Activated naive CD4-positive, alpha-beta T cell treated with anti-CD3 and anti-CD28 coated beads for 36 hours (primary cell): ENCODE measurements at places on chromosomes 13 and 19. TPM values are rescaled to one million over a fixed set of nuclear protein-coding genes. Genes with fewer than 3 reads are reported as not detected.
A peak's percentile ranks its signal among the peaks of the same experiment; 100 is the strongest.

DNA sequence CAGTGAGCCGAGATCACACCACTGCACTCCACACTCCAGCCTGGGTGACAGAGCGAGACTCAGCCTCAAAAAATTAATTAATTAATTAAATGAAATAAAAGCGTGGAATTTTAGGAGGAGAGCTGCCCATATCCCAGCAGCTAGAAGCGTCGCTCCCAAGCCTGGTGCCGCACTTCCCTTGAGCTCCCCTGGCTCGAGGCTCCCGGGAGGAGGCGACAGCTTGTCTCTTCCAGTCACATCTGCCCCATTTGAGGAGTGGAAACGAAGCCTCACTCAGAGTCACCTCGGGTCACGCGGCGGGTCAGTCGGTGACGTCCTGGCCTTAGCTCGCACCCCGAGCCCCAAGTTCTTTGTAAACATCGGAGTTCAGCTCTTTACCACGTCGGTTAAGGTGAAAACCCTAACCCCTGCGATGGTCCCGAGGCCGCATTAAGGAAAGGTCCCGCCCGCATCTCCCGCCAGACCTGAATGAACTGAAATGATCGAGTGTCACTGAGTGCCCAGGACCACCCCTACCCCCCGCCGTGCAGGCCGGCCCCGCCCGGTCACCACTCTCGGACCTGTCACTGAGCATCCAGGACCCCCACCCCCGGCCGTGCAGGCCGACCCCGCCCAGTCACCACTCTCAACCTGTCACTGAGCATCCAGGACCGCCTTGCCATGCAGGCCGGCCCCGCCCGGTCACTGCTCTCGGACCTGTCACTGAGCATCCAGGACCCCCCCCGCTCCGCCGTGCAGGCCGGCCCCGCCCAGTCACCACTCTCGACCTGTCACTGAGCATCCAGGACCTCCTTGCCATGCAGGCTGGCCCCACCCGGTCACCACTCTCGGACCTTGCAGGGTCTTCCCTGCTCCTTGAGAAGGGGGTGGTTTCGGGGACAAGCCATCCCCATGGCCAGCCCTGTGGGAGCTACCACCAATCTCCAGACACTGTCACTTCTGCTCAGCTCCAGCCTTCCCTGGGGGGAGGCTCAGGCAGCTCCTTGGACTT lies 176.9 kb downstream of the KDM4B start:
- no peak for DNase-seq
- H3K36me3 ChIP-seq = peaks cover 11% of the 10 kb centered on the region

DNA sequence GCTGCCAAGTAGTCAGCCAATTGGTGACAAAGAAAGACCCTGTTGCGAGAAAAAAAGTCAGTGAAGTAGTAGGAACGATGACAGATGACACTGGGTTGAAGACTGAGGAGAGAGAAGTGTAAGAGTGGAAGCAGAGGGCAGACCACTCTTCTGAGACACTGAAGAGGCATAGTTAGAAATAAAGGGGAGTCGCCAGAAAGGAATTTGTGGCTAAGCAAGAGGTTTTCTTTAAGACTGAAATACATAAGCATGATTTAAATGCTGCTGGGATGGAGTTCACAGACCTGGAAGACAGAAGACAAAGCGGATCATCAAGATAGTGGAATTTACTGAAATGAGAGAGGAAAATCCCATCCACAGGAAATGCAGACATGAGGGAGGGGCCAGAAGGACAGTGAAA lies 56.2 kb upstream of the USPL1 start:
- H3K27me3 ChIP-seq = peaks cover 2% of the 10 kb centered on the region
- H3K27ac ChIP-seq = no peak overlapping the region
- no peaks in the 10 kb centered on the region for H3K36me3 ChIP-seq
- no peak for DNase-seq

- DNase-seq = no peak
- peaks cover 2% of the 10 kb centered on the region for H3K4me1 ChIP-seq
- no peaks in the 10 kb centered on the region for H3K27me3 ChIP-seq
- H3K27ac ChIP-seq = no peak overlapping the region
- peaks cover 13% of the 10 kb centered on the region for H3K36me3 ChIP-seq
Measured at GRCh38 chr13:51380269-51380668, 40.8 kb downstream of the SERPINE3 start.

- H3K27me3 ChIP-seq = no peaks in the 10 kb centered on the region
- H3K4me1 ChIP-seq = peaks cover 4% of the 10 kb centered on the region
- peaks cover 16% of the 10 kb centered on the region for H3K36me3 ChIP-seq
- peak overlapping the region; percentile 37 for H3K27ac ChIP-seq
- DNase-seq = no peak
Measured at GRCh38 chr13:45510672-45511071, 45.9 kb downstream of the COG3 start.

DNA sequence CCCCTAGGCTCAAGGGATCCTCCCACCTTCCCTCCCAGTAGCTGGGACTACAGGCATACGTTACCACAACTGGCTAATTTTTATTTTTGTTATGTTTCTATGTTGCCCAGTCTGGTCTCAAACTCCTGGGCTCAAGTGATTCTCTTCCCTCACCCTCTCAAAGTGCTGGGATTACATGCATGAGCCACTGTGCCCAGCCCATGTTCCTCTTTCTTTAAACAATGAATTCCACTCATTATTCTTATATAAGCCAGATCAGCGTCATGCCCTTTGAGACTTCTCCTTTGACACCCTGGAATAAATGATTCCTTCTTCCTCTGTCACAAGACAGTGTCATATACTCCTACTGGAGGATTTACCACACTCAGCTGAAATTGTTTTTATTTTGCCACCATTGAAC lies 519.9 kb upstream of the SPRY2 start:
- H3K27ac ChIP-seq = no peak overlapping the region
- H3K27me3 ChIP-seq = no peaks in the 10 kb centered on the region
- H3K4me3 ChIP-seq = no peak overlapping the region
- no peaks in the 10 kb centered on the region for H3K4me1 ChIP-seq
- no peak for DNase-seq
- no peaks in the 10 kb centered on the region for H3K36me3 ChIP-seq

DNA sequence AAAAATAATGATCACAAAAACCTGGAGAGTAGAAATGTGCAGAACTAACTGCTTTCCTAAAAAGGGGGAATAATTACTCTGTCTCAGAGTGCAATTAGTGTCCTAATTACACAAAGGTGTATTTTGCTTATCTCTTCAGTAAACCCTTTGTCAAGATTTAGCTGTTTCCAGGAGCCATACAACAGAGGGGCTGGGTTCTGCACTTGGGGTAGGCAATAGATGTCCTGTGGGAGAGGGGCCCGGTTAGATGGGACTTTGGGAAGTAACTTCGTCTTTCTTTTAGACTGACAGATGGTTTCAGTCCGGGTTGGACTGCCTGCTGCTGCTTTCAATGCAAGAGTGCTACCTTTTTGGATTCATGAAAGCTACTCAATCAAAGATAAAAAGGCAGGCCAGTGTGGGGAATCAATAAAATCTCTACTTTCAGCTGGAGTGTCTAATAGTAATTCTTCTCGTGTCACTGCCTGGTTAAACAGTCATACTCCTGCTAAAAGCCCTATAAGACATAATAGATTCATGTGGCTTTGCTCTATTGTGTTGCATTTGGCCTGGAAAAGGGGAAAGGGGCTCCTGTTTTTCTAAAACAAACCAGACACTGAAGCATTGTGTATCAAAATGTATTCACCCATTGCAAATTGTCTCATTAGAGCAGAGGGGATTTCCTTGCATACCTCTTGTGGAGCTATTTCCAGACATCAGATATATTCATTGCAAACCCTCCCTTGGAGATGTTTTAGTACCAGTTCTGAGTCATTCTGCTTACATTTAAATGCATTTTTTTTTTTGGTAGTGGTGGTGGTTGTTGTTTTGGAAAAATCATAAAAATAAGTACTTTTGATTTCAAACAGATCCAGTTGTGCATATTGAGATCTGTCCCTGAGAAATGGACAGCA lies 83.3 kb upstream of the PCDH8 start:
- H3K4me3 ChIP-seq = no peak overlapping the region
- peaks cover 4% of the 10 kb centered on the region for H3K27me3 ChIP-seq
- H3K36me3 ChIP-seq = no peaks in the 10 kb centered on the region
- H3K4me1 ChIP-seq = no peaks in the 10 kb centered on the region

DNA sequence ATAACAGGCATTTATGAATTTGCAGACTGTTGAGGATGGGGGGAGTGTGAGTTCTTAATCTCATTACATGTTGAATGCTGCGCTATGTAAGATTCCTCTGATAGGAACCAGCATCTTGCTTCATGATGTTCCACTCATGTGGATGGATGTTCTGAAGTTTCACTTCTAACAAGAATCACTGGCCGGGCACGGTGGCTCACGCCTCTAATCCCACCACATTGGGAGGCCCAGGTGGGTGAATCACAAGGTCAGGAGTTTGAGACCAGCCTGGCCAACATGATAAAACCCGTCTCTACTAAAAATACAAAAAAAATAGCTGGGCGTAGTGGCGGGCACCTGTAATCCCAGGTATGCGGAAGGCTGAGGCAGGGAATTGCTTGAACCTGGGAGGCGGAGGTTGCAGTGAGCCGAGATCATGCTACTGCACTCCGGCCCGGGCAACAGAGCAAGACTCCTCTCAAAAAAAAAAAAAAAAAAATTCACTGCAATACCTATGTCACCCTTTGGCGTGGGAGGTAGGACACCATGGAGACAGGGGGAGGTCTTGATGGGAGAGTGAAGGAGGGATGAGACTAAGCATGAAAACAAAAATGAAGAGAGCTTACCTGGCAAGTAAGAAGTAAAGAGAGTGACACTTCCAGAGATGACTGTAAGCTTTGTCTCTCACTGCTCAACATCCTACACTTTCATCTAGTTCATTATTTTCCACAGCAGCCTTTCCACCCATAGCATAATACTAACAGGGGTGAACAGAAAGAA lies 133.0 kb downstream of the DCT start:
- H3K4me3 ChIP-seq = no peak overlapping the region
- H3K27me3 ChIP-seq = peaks cover 4% of the 10 kb centered on the region
- peak; percentile 51 for DNase-seq
- peaks cover 31% of the 10 kb centered on the region for H3K4me1 ChIP-seq
- no peaks in the 10 kb centered on the region for H3K36me3 ChIP-seq

DNA sequence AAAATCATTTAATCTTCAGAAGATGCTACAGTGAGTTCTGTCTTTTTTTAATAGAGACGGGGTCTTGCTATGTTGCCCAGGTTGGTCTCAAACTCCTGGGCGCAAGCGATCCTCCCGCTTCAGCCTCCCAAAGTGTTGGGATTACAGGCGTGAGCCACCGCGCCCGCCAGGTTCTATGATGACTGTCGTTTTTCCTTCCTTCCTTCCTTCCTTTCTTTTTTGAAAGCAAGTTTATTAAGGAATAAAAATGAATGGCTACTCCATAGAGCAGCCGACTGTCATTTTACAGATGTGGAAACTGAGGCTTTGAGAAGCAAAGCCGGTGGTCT lies 511 bp upstream of the GAMT start:
- DNase-seq = no peak
- H3K4me3 ChIP-seq = peak overlapping the region; percentile 58
- H3K27me3 ChIP-seq = peaks cover 5% of the 10 kb centered on the region
- peaks cover 15% of the 10 kb centered on the region for H3K4me1 ChIP-seq

- H3K36me3 ChIP-seq = no peaks in the 10 kb centered on the region
- no peak for DNase-seq
- no peak overlapping the region for H3K4me3 ChIP-seq
- no peak overlapping the region for H3K27ac ChIP-seq
- no peaks in the 10 kb centered on the region for H3K27me3 ChIP-seq
Measured at GRCh38 chr13:77372275-77372674, 45.4 kb upstream of the MYCBP2 start.

DNA sequence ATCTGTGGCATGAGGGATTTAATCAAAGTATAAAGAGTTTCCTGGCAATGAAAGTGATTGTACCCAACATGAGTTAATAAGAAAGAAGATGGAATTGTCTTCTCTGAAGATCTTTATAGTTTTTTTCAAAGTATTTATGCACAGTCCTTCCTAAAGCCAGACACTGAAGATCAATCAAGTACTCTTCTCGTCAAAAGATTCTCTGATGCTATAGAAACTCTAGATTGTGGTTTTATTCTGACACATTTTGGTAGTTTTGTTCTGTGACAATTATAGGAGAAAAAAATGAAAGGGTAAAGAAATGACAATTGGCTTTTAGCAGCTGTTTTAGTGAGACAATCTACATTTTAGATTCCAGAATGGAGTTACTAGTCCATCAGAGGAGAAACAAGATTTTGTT lies 10.4 kb upstream of the ENOX1 start:
- H3K27ac ChIP-seq = peak overlapping the region; percentile 73
- H3K4me1 ChIP-seq = peaks cover 30% of the 10 kb centered on the region
- DNase-seq = no peak
- peaks cover 26% of the 10 kb centered on the region for H3K27me3 ChIP-seq

DNA sequence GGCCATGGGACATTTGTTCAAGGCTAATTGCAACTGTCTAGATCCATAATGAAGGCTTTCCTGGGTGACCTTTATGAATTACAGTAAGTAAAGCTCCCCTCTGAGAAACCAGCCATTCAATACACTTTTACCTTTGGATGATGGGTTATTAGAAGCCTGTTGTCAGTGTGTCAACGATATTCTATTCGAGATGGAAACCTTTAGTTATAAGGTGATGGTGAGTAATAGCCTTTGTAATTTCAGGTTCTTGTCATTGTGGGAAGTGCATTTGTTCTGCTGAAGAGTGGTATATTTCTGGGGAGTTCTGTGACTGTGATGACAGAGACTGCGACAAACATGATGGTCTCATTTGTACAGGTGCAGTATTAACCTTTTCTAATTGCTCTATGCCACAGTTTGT lies 261.7 kb downstream of the ITGBL1 start:
- H3K27me3 ChIP-seq = peaks cover 13% of the 10 kb centered on the region
- H3K36me3 ChIP-seq = no peaks in the 10 kb centered on the region
- H3K4me3 ChIP-seq = no peak overlapping the region
- no peak overlapping the region for H3K27ac ChIP-seq

DNA sequence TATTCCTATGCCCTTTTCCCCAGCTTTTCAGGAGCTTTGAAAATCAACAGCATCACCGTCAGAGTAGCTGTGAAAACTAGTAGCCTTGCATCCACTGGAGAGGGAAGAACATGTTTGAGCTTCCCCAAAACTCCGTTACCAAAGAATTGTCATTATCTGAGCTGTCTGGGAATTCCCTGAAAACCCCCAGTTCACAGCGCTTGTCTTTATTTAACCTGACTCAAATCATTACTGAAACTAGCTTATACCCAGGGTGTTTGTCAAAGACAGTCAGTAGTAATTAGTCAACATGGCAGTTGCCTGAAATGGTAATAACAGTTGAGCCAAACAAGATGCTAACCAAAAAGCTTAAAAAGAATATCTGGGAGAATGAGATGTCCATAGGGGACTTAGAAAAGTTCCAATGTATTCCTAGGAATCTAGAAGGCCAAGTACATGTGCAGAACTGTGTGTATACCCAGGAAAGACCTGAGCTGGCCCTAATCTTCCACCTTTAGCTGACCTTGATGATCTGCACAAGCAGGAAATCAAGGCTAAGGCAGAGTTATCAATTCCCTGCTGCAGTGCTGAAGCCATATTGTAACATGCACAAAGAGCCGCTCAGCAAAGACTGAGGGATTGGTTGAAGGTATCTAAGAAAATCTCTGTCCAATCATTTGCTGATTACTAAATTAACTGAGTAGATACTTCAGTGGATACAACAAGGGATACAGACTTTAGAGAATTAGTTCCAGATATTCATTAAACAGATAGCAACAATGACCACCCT lies 130.8 kb downstream of the KL start:
- H3K4me1 ChIP-seq = peaks cover 9% of the 10 kb centered on the region
- H3K36me3 ChIP-seq = no peaks in the 10 kb centered on the region
- no peak overlapping the region for H3K27ac ChIP-seq
- peaks cover 17% of the 10 kb centered on the region for H3K27me3 ChIP-seq
- DNase-seq = peak; percentile 38

NLRP4 gene
- not detected for total RNA-seq

CEACAM4 gene
- not detected for total RNA-seq

IFNL1 gene
- total RNA-seq = 1.0 TPM

CGB8 gene
- not detected for total RNA-seq

KLK10 gene
- not detected for total RNA-seq

EBI3 gene
- total RNA-seq = 7.8 TPM

FBXO27 gene
- 1.8 TPM for total RNA-seq

ATP1A3 gene
- total RNA-seq = 1.5 TPM

SYCN gene
- not detected for total RNA-seq

LGALS14 gene
- total RNA-seq = 2.4 TPM

TEX26 gene
- not detected for total RNA-seq

ZNF71 gene
- total RNA-seq = 2.5 TPM
